ENCODE measurements at places on chromosomes 13 and 19.
A peak's percentile ranks its signal among the peaks of the same experiment; 100 is the strongest.

- no peak for DNase-seq
These were observed 16.4 kb downstream of the ZNF790 start for GRCh38 chr19:36821758-36822157.

- DNase-seq: no peak
These were observed 4.6 kb upstream of the ACTL9 start for GRCh38 chr19:8703223-8703622.

DNA sequence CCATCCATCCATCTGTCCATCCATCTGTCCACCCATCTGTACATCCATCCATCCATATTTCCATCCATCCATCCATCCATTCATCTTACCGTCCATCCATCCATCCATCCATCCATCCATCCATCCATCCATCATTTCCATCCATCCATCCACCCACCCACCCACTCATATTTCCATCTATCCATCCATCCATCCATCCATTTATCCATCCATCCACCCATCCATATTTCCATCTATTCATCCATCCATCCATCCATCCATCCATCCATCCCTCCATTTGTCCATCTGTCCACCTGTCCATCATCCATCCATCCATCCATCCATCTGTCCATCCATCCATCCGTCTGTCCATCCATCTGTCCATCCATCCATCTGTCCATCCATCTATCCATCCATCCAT is 20.3 kb upstream of the EMC10 start:
- no peak for DNase-seq

DNA sequence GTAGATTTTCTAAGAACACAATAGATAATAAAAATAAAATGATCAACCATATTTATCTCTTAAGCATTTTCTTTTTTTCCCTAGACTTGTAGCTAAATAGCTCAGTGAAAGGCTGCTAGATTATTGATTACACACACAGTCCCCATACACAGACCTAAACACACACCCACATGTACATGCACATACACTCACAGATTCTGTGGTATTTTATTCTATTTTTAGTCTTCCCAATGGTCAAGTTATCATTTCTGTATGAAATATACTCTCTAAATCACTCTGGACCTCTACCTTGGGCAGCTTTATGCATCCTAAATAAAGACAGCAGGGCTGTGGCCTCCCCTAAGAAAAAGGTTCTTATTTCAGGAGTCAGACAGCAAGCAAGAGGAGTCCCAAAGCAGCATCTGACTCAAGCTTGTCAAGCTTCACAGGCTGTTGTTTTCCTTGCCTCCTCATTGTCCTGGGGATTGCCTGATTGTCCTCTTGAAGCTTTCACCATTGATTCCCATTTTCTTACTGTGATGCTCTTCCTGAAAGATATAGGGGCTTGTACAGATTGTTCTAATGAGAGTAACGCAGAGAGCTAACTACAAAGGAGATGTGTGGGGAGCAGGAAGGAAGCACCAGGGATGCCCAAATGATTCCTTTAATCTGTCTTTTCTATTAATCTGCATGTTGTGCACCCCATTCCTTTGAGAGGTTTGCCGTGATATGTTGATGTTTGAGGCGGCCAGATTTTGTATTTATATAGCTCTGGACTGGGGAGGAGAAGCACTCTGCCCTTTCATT is 986.5 kb downstream of the PCDH17 start:
- no peak for DNase-seq

DNA sequence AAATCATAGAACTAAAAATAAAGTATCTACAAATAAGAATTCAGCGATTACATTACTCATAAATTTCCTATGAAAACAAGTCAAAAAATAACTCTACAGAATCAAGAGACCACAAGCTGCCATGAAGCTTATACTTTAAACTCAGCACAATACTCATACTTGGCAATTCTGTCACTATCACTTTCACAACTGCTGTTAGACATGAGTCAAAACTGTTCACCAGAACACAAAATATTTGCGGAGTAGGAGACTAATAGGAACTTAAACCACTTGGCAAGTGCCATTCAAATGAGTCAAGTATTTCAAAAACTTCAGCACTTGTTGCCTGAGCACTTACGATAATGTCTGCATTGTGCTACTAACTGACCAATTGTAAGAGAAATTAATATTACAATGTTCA is 387.8 kb upstream of the GPC6 start:
- DNase-seq: no peak

GRCh38 chr13:98405107-98405571 is 171.8 kb downstream of the STK24 start:
- peak; percentile 69 for DNase-seq

- no peak for DNase-seq
These were observed 105.1 kb downstream of the SOX1 start for GRCh38 chr13:112172017-112172416.

DNA sequence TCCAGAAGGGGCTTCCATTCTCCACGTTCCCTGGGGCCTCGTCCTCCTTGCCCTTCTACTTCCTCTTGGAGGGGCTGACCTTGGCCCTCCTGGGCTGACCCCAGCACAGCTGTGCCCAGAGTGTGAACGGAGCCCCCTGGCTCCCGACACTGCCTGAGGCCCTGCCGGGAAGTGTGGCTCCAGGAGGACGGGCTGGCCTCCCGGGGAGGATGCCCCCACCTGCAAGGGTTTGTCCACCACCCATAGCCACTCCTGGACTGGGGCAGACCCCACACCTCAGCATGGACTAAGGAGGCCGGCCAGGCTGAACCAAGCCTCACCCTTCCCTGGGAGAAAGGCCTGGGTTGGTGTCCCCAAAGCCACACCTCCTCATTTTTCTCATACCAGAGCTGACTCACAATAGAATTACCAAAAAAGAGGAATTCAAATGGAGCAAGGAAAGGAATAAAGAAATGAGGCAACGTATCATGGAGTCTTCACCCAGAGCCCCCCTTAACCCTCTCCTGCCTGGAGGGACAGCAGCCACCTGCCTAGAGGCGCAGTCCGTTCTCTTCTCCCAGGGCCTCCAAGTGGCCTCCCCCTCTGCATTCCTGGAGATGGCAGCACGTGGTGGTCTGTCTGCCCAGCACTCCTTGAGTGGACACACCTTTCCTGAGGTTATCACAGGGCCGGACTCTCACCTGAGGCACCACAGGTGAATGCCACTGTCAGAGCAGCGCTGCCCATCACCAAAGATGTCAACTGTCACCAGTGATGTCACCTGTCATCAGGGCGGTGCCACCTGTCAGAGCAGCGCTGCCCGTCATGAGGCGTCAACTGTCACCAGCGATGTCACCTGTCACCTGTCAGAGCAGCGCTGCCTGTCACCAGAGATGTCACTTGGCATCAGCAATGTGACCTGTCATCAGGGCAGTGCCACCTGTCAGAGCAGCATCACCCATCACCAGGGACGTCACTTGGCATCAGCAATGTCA is 3.1 kb upstream of the C13orf46 start:
- DNase-seq: no peak

- no peak for DNase-seq
These were observed 2.1 kb upstream of the WASF3 start for GRCh38 chr13:26555413-26555812.

DNA sequence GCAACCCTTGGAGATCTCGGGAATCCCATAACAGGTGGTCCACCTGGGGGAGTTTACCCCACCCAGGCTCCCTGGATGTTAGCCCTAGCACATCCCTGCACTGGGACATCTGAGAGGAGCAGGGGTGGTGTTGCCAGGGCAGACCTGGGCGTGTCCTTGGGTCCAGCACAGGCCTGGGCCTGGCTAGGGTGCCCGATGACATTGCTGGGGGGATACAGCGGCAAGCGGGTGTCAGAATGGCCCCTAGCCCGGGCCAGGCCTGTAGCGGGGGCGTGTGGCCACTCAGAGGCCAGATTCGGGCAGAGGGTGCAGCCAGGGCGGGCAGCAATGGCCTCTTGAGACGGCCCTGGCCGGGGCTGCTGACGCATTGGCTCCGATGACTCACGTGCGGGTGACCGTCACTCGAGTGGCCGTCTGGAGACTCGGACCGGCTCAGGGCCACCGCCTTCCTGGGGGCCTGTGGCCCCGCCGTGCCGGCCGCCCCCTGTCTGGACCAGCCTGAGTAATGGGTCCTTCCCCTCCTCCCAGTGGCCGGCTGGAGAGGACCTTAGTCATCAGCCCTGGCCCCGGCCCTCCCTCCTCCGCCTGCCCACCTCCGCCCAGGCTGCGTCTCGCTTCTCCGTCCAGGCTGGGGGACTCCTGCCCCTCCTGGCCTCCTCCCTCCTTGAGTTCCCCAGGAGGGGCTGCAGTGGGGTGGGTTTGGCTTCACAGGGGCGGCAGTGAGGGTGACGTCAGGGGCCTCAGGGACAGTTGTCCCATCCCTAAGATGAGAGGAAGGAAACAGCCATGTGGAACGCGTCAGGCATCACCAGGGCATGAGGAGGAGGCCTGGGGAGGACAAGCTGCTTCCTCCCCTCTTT is 23.2 kb upstream of the CRTC1 start:
- no peak for DNase-seq

- no peak for DNase-seq
These were observed 112.2 kb downstream of the IER2 start for GRCh38 chr19:13262450-13262849.

DNA sequence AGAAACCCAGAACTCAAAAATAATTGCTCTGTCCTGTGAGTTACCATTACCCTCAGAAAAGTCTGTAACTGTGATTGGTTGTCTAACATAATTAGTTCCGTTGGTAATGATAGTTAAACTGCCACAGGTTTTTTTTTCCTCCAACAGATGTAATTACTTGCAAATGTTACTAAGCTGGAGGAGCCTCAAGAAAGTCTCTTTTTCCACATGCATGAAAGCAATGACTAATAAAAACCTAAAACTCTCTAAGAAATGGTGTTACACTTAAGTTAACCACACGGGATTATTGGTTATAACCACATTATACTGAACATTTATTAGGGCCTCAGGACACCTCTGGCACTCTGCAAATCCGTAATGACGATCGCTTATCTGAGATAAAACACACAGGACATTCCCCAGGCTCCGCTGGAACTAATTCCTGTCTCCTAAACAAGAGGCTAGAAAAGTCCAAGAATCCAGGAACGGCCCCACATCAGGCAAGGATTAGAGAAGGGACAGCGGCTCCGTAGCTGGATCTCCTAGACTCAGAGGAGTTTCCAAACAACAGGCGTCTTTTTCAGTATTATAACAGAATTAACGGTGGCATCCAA is 753 bp downstream of the ZNF235 start:
- no peak for DNase-seq

GRCh38 chr19:55253842-55254624 is 4.8 kb downstream of the PPP6R1 start:
- no peak for DNase-seq

DNA sequence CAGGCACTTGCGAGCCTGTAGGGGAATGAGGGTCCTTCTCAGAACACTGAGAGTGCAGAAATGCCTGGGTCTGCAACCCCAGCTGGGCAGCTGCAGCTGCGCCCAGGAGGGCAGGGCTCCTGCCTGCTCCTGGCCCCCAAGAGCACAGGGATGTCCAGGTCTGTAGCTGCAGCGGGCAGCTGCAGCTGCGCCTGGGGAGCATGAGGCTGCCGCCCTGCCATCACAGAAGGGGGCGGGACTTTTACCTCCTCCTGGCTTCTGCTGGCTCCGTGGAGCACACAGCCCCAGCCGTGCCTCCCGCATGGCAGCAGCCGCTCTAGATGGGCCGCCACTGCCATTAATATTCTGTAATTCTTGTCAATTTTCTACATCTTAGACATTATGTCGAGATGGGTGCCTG is 17.8 kb downstream of the CPB2 start:
- DNase-seq: no peak

GRCh38 chr13:113854238-113855011 is 9.5 kb downstream of the GAS6 start:
- DNase-seq: no peak

DNA sequence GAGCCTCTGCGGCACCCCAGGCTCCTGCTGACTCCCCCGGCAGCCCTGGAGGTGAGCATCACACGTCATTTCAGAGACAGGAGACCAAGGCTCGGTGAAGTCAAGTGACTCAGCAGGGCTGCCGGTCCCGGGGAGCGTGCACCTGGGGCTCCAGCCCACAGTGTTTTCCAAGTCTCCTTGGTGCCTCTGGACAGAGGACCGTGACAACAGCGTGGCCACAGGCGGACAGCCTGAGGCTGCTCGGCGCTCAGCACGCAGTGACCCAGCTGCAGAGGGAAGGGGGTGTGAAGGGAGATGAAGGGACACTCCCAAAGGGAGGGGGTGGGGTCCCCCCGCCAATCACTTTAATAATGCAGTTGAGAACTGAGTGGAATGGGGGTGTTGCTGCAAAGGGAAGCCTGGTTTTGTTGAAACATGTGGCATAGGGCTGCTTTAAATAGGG is 17.5 kb upstream of the ASPDH start:
- no peak for DNase-seq

DNA sequence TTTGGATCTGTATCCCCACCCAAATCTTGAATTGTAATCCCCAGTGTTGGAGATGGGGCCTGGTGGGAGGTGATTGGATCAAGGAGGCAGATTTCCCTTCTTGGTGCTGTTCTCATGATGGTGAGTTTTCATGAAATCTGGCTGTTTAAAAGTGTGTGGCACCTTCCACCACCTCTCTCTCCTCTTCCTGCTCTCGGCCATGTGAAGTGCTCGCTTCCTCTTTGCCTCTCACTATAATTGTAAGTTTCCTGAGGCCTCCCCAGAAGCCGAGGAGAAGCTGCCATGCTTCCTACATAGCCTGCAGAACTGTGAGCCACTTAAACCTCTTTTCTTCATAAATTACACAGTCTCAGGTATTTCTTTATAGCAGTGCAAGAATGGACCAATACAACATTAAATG is 15.7 kb downstream of the COMMD6 start:
- no peak for DNase-seq

DNA sequence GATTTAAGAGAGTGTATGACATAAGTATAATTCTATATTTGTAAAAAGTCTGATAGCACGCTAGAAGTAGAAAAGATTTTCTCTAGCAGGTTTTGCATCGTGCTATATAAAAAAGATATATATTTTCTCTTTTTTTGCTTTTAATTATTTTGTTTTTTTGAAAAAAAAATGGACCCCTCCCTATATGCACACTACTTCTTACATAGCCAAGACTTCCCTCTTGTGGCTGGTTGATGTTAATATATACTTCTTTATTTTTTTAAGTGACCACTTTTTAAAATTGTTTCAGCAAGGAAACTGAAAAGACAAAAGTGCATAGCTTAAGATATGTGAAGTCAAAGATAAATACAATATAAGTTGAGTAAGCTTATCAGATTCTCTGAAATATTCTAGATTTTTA is 1202.8 kb downstream of the DIAPH3 start:
- DNase-seq: no peak
